ENCODE measurements at places on chromosomes 1 and 21.
A peak's percentile ranks its signal among the peaks of the same experiment; 100 is the strongest.

DNA sequence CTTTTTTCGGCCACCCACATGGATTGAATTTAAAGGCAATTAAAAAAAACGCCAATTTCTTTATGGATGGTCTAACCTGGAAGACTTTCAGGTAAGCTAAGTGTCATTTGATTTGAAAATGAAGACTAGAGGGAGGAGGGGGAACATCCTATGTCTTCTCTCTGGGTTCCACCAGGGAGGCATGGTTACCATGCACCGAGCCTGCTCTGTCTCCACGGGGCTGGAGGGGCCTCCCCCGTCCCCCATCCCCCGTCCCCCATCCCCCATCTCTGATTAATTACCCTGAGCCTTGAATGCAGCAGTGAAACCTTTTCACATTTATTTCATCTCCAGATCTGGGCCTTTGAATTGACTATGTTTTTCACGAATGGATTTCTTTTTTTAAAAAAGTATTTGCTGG is 135.1 kb downstream of the TLR5 start:
- DNase-seq, result no peak

- DNase-seq, result no peak
Observed at GRCh38 chr21:38793926-38794713, 11.6 kb upstream of the ETS2 start.

GRCh38 chr1:216812966-216813365 is 89.7 kb upstream of the ESRRG start:
- no peak for DNase-seq

GRCh38 chr1:181676269-181676668 is 193.0 kb downstream of the CACNA1E start:
- DNase-seq, result peak; percentile 18

DNA sequence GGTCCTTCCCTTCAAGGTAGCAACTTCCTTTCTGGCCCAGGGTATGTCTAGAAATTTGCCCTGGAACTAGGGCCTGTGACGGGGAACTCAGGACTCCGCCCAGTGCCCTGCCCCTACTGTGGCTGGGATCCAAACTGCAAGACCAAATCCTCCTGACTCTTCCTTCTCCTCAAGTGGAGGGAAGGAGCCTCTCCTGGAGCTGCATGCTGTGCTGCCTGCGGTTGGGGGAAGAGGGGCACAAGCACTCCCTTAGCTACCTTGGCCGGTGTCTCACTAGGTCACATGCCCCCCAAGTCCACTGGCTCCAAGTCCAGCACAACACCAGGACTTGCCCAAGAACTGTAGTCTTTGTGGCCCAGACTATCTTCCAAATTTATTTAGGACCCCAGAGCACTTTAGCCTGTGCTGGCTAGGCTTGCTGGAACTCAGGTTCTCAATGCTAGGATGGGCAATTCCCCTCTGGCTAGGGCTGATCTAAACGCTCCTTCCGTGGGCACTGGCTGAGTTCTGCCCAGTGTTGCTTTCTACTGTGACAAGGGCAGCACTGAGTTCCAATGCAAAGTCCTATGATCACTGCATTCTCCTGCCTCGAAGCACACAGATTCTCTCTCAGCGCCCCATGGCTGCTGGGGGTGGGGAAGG is 12.2 kb downstream of the ADSS2 start:
- DNase-seq, result no peak

DNA sequence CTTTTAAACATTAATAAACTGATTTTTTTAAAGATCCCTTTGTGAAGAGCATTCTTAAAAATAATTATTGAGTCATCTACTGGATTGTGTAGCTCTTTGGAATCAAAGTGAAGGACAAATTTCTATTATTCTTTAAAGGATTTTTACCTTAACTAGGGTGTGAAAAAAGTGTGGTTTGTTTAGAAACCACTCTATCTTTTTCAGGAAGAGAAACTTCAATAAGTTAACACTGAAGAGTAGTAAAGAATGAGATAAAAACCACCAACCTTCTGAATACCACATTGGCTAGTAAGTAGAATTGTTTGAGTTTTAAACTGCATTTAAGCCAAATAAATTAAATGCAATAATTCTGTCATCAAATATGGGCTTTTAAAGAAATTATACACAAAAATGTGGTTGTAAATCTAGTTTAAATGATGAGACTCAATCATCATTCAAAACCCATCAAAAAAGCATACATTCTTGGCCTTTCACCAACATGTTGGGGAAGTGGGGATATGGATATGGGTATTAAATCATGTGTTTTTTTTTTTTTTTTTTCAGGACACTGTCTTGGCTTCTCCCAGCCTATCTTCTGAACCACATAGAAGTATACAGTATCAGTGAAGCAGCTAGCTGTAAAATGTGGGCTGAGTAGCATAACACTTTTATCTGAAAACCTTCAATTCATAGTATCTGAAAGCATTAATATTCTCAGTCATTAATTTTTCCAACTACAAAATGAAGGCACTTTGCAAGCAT is 4.8 kb downstream of the S1PR1 start:
- no peak for DNase-seq

- DNase-seq, result no peak
Observed at GRCh38 chr1:15949453-15950245, 26.3 kb downstream of the ZBTB17 start.
